Progenitor cell of endocrine pancreas (in vitro differentiated cells): ENCODE measurements at places on chromosomes 6 and 20.

DNA sequence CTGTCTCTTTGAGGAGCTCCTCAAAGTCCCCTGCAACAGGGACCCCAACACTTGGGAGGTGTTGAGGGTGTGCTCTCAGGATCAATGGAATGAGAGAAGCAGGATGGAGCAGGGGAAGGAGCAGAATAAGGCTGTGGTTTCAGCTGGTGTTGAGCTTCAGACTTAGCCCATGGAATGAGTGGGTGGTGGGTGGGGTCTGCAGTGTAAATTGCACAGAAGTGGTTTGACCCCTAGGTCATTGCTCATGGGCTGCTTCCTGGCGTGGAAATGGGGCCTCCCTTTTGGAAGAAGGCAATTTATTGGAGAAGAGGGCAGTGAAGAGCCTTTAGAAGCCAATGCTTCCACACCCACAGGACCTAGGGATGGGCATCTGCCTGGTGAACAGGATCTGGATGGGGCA is 37.0 kb upstream of the KCNG1 start:
- no peak for DNase-seq

DNA sequence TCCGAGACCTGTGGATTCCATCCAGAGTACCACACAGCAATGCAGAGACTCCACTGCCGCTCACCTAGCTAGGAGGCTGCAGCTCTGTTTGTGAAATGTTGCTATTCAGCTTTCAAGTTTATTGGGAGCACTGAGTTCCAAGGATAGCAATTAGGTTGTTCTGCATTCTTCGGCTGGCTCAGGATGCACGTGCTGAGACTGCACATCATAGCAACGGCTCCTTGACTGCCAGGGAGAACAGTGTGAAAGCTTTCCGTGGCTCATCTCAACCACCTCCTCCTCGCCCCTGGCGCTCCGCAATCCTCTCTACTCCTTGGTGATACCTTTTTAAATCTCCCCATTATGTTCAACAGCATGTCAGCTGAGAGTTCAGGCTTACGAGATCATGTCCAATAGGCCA is 116.6 kb downstream of the TSHZ2 start:
- DNase-seq, result no peak

DNA sequence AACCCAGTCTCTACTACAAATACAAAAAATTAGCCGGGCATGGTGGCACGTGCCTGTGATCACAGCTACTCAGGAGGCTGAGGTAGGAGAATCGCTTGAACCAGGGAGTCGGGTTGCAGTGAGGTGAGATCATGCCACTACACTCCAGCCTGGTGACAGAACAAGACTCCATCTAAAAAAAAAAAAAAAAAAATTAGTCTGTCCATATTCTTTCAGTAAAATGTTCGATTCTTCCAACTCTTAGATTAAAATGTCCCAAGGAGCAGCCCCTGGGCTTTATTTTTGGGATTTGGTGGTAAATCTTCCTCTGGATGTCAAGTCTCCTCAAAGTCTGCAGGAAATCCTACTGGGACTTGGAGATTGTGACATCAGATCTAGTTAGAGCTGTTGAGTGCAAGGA is 101.0 kb upstream of the EEF1E1 start:
- DNase-seq, result no peak

- DNase-seq, result no peak
Observed at GRCh38 chr6:20412682-20413073, 11.0 kb downstream of the E2F3 start.

- no peak for DNase-seq
Observed at GRCh38 chr20:8476021-8476420, 344.0 kb downstream of the PLCB1 start.

DNA sequence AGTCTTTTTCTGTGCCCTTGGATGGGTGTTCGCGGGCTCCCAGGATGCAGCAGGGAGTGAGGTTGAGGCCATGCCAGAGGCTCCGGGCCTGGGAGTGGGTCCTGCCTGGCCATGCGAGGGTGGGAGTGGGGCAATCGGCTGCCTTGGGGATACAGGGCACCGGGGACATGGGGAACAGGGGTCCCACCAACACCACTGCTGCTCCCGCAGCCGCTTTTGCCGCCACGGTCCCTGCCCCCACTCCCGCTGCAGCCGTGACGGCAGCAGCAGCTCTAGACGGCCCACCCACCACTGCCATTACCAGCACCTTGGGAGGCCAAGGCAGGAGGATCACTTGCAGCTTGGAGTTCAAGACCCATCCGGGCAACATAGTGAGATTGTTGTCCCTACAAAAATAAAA is 35.3 kb upstream of the FAM50B start:
- no peak for DNase-seq

- peak; percentile 34 for DNase-seq
Observed at GRCh38 chr6:43771210-43771857, 1.3 kb downstream of the VEGFA start.

DNA sequence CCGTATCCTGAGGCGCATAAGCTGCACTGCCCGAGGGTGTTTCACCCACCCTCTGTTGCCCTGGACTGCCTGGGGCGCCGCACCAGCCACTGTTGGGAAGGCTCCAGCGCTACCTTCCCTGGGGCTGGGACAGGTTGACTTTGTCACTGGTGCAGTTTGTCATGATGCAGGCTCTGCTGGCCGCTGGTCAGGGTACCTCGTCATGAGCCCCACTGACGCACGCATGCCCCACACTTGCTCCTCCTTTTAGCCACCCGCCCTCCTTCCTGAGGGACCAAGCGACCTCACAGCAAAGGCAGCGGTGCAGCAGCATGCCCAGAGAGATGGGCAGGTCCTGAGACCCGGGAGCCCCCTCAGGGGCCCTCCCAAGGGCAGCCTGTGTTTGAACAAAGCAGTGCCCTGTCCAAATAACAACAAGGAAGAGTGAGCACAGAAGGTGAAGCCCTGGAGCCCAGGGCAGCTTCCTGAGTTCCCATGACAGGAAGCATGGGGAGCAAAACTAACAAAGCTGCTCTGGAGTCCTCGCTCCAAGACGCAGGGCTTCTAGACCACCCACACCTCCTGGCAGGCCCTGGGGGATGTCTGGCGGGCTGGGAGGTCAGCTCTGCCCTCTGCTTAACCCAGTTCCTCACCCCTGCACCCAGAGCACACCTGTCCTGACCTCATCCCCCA is 50.1 kb upstream of the SMOC2 start:
- DNase-seq, result no peak

GRCh38 chr6:12083763-12084162 is 71.7 kb downstream of the HIVEP1 start:
- no peak for DNase-seq

GRCh38 chr6:106525107-106525881 is 104.0 kb downstream of the RTN4IP1 start:
- no peak for DNase-seq

GRCh38 chr6:2891768-2892170 is 11.3 kb downstream of the SERPINB9 start:
- DNase-seq, result no peak

- no peak for DNase-seq
Observed at GRCh38 chr6:168192195-168192900, 113.3 kb upstream of the FRMD1 start.

DNA sequence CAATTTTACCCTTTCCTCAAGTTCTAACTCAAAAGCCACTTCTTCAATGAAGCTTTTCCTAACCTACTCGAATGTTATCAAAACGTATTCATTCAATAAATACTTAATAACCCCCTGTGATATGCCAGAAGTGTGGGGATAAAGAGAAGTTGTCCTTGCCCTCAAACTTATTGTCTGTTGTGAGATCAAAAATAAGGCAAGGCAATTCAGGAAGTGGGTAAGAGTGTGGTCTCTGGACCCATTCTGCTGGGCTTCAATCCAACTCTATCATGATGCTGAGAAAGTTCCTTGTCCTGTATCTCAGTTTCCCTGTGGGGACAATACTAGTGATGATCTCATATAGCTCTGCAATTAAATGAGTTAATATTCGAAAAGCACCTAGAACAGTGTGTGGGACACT is 92.8 kb downstream of the PRDM1 start:
- DNase-seq, result no peak

- DNase-seq, result no peak
Observed at GRCh38 chr6:30129265-30130178, 6.4 kb upstream of the TRIM40 start.

- DNase-seq, result no peak
Observed at GRCh38 chr6:151376440-151376839, 14.9 kb downstream of the ZBTB2 start.

- DNase-seq, result no peak
Observed at GRCh38 chr20:46930640-46931339, 36.1 kb downstream of the EYA2 start.

DNA sequence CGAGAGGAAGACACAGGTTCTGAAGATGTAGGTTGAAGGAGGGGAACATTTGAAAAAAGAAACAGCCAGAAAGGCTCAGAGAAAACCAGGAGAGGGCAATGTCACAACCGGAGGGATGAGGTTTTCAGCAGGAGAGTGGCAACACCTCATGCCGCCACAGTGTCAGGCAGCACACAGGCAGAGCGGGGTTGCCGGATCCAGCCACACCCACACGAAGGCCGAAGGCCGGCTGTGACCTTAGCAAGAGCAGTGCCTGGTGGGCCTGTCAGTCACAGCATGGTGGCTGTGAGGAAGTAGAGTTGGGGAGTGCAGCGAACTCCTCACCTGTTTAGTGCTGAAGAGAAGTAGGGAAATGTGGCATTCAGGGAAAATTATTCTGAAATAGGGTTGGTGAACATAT is 14.0 kb downstream of the HDDC2 start:
- DNase-seq, result no peak

DNA sequence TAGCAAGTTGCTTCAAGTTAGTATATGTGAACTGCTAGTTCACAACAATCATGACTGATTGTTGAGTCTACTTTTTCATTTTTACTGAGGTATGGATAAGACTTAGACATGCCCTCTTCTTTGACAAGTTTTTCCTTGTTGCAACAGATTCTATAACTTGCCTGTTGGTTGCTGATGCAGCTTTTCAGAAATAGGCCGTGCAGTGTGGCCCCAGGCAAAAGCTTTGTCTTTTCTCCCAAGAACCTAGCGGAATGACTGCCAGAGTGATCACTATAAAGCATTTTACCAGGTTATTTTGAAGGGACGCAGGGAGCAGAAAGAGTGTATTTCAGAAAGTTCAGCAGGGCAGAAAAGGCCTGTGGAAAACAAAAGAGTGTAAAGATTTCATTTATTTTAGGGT is 16.0 kb downstream of the HECA start:
- DNase-seq, result no peak

DNA sequence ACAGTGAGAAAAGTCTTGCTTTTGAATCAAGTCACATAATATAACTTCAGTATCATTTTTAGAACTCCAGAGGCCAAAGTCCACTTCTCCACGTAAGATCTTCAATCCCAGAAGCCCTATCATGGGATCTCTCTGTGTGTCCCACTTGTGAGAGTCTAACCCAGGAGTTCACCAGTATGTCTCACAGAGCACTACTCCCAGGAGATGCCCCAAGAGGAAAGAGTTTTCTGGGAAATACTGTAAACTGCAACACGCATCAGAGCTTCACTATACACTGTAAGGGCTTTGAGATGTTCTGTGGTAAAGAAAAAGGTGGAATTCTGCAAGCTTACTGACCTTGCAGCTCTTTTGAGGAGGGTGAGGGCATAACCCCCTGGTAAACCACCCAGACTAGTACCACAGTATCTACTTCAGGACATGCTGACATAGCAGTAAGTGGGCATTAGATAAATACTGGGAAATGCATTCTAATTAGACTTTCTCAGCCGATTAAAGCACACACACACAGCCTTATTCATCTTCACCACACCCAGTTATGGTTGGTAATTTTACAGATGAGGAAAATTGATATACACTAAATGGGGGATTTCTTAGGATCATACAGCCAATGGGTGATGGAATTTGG is 12.3 kb downstream of the DCBLD1 start:
- no peak for DNase-seq

GRCh38 chr6:153001767-153002612 is 519 bp downstream of the MTRF1L start:
- no peak for DNase-seq

DNA sequence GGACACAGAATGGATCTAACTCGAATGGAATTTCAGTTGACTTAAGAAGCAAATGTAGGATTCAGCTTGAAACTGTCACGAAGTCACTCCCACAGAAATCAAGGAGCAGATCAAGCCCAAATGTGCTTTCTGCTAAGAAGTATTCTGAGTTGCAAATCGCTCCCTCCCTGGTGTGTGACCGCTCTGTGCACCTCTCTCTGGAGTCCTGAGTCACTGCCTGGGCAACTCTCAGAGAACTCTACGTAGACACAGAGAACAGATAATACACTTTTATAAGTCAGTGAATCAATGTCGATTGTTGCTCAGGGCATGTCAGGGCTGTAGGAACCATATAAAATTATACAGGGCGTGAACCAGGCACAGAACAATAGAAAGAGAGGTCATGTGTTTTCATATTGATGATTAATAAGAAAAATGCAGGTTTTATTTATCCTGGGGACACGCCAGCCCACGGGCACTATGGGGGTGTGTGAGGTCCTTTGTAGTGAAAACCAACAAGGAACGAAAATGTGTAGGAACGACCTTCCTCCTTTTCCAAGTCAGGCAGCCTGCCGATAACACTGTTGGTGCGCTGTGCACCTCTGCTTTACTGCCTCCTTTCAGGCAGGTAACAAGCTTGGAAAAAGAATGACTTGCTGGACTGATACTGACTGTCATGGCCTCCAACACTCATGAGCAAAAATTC is 248.1 kb upstream of the FOXQ1 start:
- no peak for DNase-seq

- DNase-seq, result peak; percentile 98
Observed at GRCh38 chr20:50071039-50071888, 41.7 kb downstream of the UBE2V1 start.

DNA sequence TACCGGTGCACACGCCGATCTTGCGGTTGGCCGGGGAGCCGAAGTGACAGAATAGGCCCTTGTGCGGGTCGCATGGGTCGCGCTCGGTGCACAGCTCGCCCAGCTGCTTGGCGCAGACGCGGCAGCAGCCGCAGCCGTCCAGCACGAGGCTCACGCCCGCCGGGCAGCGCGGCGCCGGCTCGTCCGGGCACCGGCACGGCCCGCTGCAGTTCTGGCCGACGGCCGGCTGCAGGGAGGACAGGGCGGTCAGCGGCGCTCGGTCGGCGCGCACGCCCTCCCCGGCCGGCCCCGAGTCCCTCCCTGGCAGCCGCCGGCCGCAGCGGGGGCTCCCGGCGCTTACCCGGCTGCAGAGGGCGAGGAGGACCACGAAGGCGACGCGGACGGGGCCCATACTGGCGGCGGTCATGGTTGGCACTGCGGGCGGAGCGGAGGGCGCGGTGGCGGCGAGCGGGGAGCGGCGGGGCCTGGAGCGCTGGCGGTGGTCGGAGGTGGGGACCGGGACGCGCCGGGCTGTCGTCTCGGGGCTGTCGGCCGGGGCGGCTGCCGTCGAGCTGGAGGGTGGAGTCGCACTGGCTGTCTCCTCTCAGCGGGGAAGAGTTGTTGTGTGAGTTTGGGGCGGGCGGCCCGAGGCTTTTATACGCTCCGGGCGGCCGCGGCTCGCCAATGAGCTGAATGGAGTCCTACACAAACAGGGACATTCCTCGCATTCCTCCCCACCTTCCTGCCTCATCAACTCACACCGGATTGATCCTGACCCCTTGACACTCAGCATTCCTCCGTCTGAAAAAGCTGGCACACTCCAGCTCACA is at the start of gene CCN2:
TSS of gene CCN2 (minus strand) at position 606 of the 809 bp plus-strand sequence. CDS start at position 406, 200 bp downstream.
- DNase-seq, result peak; percentile 86

GRCh38 chr20:62711703-62712101 is 3.1 kb downstream of the NTSR1 start:
- no peak for DNase-seq

- DNase-seq, result no peak
Observed at GRCh38 chr6:143198312-143198711, 137.6 kb downstream of the AIG1 start.

- DNase-seq, result no peak
Observed at GRCh38 chr6:119261944-119262284, 87.6 kb downstream of the MAN1A1 start.
